ENCODE measurements at places on chromosomes 4 and X.
A peak's percentile ranks its signal among the peaks of the same experiment; 100 is the strongest.

GRCh38 chrX:118495958-118496762 lies 545 bp downstream of the DOCK11 start:
- peak; percentile 42 for DNase-seq

DNA sequence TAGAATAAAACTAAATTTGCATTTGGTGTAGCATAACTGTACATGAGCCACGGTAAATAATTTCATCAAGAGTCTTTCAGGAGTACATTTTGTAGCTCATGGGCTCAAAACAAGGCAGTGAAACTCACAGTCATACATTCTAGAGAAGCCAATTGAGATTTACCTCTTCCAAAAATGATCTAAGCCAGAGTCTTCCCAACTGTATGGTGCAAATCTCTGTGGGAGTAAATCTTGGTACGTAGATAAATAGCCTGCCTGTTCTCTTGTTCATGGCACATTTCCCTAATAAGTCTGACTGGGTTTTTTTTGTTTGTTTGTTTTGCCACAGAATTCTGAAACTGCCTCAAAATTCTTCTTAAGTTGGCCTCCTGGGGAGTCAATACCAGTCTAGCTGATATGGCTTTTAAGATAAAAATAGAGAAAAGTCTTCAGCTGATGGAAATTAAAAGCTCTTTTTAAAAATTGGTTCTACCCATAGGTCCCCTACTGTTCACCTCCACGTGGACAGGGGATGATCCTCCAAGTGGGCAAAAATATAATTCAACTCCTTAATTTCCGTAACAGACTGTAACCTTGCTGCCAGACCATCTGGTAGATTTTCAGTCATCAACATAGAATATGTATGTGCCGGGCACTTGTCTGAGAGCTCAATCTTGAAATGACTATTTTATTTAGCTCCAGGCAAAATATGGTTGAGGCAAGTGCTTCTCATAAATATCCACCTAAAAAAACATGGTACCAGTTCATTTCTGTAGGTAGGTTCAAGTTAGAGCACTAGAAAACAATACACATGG lies 365.4 kb downstream of the PDHA2 start:
- no peak for DNase-seq

- peak; percentile 60 for DNase-seq
Observed at GRCh38 chrX:64975491-64975890, 759 bp downstream of the ZC4H2 start.

DNA sequence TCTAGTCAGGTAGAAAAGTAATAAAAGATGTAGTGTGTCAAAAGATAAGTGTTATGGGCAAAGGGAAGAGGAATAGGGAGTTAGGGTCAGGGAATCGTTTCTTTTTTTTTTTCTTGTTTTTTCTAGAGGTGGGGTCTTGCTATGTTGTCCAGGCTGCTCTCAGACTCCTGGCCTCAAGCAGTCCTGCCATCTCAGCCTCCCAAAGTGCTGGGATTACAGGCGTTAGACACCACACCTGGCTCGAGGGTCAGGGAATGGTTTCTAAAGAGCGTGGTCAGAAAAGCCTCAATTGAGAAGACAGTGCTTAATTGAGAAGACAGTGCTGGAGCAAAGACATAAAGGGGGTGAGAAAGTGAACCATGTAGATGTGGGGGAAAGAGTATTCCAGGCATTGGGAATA lies 19.1 kb downstream of the SMARCAD1 start:
- DNase-seq = no peak

DNA sequence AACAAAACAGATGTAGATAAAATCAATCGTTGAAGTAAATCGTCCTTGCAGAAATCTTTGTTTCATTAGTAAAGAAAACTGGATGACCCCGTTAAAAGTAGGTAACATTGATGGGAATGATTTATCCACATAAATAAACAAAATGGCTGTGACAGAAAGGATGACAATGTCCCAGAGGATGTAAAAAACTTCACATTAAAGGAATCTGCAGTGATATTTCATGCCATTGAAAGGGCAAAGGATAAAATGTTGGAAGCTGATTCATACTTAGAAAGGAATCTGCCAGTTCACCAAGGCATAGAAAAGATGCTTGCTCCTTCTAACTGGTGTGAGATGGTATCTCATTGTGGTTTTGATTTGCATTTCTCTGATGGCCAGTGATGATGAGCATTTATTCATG lies 24.2 kb upstream of the EPGN start:
- DNase-seq = no peak

GRCh38 chrX:3044671-3045070 lies 3.4 kb downstream of the ARSF start:
- no peak for DNase-seq

GRCh38 chr4:22947851-22948250 lies 255.1 kb downstream of the GBA3 start:
- no peak for DNase-seq

DNA sequence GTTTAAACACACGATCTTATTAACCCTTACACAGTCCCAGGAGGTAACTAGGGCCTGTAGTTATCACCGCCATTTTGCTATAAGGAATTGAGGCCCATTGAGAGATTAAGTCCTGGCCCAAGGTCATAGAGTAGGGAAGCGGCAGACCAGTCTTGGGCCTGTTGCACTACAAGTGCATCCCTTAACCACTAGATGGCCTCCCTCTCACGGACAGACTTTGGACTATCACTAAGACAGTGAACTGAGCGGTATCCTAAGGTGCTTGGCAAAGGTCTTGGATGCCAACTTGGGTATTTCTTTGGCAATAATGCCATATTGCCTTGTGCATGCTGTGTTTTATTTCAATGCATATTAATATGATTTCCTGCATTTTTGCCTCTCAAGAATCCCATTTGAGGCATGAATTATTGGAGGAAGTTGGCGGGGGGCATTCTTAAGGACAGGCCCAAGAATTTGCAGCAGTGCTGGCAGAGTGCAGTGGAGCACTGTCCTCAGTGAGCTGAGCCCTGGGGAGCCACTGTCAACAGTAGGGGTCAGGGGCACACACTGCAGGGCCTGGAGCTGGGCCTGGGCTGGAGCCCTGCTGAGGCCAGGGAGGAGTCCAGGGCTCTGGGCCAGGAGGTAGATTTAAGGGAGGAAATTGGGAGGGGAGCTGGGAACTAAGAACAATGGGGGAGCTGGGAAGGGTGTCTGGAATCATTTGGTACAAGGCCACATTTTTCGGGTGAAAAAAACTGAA lies 147.4 kb downstream of the SMIM20 start:
- peak; percentile 85 for DNase-seq

- peak; percentile 40 for DNase-seq
Observed at GRCh38 chrX:72316408-72317110, 10.8 kb upstream of the CITED1 start.

DNA sequence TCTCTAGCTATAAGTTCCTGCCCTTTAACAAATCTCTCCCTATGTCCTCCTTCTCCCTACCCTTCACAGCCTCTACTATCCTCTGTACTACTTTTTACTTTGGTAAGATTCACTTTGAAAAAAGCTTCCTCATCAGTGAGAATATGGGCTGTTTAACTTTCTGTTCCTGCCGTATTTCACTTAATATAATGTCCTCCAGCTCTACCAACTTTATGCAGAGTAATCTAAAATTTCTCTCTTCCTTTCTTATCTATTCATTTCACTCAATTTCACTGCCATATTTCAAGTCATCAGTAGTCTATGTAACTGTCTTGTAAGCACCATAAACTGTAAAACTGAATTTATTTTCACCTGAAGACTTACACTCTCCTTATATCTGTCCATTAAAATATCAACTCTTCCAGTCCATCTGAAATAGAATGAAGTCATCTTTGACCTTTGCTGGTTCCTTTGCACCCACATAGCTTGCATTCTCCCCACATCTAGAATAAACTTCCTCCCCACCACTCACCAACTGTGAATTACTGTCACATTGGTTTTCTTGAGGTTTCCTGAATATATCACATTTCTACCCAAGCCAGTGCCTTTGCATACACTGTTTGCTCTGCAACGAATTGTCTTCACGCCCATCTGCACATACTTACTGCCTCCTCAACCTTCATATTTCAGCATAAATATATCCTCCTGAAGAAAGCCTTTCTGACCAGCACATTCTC lies 54.6 kb downstream of the ARAP2 start:
- DNase-seq = no peak

GRCh38 chr4:136562834-136563233 lies 969.5 kb downstream of the PCDH18 start:
- peak; percentile 5 for DNase-seq

GRCh38 chrX:11269006-11269405 lies 24.2 kb upstream of the AMELX start:
- DNase-seq = no peak

DNA sequence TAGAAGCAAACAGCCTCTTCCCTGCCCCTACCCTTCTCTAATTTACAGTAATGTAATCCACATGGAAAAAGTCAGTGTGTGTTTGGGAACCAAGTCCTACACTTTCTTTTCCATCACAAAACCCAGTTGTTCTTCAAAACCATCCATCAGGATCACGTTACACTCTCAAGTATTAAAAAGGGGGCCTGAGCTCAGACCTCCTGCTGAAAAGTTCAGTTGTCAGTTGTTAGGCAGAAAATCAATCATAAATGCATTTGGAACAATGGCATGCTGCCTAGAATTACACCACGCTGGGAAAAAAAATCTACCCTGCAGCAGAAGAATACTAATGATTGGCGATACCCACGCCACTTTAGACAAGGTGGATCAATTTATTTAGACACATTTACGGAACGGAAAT lies 236.5 kb downstream of the PARM1 start:
- DNase-seq = peak; percentile 36

DNA sequence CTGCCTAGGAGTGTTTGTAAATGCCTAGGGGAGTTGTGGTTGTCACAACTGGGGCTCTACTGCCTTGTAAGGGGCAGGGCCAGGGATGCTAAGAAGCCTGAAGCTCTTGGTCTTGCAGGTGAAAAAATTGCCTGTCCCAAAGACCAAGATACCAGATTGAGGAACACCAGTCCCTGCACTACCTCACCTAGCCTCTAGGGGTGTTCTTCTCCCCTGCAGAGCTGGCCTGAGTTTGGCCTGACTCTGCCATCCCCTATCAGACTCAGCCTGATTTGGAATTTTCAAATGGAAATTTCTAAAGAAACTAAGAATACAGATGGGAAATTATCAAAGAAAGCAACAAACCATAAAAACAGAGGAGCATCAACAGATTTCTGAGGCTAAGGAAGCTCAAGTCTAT lies 90.4 kb downstream of the ZC4H2 start:
- DNase-seq = peak; percentile 46

DNA sequence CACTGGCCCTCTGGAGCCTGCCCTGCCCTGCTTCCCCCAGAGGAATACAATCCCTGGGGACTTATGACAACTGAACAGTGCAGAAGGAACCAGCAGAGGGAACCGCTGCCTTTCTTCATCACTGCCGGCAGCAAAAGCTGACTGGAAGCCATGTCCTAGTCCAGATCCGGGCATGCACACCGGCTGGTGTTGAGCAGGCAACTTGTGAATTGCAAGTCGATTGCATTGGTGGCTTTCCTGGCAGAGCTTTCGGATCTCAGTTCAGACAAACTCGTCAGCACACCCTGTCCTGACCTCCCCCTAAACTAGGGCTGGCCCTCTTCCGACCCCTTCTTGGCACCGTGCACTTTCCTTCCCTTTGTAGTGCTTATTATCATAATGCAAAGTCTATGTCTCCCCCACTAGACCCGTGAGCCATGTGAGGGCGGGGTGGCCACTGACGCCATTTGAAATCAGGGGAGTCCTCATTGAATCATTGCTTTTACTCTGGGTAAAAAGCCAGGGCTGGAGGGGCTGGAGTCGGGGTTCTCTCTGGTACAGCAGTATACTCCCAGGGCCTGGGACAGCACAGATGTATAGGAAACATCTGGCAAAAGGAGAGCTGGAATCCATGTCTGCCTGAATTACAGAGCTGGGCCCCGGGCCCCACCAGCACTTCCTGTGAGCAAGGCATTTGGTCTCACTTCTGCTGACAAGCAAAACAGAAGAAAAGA lies 1.8 kb downstream of the ARHGAP4 start:
- peak; percentile 41 for DNase-seq

GRCh38 chrX:100745806-100746537 lies 14.1 kb upstream of the SYTL4 start:
- no peak for DNase-seq

DNA sequence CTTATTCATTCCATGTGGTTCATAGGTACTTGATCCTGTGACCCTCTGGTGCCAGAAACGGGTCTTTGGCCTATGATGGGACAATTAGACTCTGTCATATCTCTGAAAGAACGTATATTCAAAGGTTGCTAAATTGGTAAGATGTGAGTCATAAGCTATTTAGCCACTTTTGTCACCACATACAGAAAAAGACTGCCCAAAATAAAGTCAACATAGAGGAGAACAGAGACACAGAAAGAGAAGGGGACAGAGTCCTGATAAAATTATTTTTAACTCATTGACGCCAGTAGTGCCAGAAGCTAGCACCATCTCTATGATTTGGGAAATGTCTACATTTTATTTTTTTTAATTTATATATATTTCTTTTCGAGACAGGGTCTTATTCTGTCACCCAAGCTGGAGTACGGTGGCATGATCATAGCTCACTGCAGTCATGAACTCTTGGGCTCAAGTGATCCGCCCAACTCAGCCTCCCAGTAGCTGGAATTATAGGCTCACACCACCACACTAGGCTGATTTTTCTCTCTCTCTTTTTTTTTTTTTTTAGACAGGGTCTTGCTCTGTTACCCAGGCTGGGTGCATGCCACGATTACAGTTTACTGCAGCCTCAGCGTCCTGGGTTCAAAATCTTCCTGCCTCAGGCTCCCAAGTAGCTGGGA lies 92.1 kb upstream of the COX18 start:
- no peak for DNase-seq

DNA sequence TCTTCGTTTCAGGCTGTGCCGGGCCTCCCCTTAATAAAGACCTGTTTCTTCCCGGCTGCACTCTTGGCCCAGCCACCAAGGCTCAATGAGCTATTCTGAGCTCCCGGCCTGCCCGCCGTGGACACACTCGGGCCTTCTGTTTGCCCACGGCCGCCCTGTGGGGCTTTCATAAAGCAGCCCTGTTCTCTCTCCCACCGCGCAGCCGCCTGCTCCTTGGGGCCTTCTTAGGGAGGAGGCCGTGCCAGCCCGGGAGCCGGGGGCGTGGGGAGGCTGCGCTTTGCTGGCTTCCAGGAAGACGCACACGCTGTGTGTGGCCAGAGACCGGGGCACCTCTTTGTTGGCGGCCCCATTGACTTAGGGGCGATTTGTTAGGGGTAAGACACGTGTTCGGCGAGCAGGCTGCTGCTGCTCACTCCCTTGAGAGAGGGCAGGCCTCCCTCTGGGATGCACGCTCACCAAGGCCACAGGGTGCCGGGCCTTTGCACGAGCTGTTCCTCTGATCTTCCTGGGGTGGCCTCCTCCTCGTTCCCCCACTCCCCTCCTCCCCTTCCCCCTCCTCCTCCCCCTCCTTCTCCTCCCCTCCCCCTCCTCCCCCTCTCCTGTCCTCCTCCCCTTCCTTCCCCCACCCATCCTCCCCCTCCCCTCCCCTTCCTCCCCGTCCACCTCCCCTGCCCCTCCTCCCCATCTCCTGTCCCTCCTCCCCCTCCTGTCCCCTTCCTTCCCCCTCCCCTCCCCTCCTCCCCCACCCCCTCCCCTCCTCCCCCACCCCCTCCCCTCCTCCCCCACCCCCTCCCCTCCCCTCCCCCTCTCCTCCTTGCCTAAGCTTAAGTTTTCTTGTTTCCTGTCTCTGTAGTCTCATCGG lies 11.3 kb downstream of the BLOC1S4 start:
- peak; percentile 27 for DNase-seq

GRCh38 chr4:42080306-42080705 lies 72.1 kb downstream of the BEND4 start:
- DNase-seq = no peak

- DNase-seq = no peak
Observed at GRCh38 chr4:3827616-3828492, 61.7 kb downstream of the ADRA2C start.

Data from GM23338 (cell line).